T1000 (cell line): ENCODE measurements at places on chromosomes 5 and 9.

GRCh38 chr9:114954956-114955582 is 24.7 kb upstream of the TNFSF8 start:
- DNase-seq = no peak

DNA sequence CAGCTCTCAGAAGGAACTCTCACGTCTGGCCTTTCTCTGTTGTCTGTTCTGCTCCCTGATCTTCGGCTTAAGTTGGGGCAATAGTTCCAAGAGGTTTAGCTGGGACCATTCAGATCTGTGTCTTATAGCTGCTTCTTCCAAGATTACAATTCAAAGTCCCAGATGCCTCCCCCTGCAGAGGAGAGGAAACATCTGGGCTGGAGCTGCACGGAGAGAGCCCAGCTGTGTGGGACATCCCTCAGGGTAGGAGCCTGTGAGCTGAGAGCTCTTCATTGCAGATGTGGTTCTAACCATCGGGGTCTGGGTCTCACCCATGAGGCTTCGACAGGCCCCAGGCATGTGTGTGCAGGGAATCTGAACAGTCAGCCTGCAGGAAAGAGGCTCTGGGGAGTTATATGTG is 9.0 kb upstream of the PHF19 start:
- DNase-seq = no peak

DNA sequence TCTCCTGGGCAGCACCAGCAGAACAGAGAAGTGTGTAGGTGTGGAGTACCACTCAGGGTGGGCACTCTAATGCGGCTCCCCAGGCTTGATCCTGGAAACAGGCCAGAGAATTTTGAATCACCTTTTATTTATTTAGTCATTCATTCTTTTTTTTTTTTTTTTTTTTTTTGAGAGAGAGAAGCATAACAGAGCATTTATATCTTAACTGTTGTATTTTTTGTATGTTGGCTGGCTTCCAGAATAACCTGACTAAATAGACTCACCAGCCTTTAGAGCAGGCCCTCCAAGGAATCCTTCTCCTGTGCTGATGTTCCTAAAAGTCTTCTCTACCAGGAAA is 153.4 kb downstream of the PIK3R1 start:
- DNase-seq = no peak

- DNase-seq = no peak
These were observed 101.9 kb downstream of the SLC28A3 start for GRCh38 chr9:84238652-84239051.

GRCh38 chr9:113781896-113782295 is 94.2 kb upstream of the ZNF618 start:
- no peak for DNase-seq

DNA sequence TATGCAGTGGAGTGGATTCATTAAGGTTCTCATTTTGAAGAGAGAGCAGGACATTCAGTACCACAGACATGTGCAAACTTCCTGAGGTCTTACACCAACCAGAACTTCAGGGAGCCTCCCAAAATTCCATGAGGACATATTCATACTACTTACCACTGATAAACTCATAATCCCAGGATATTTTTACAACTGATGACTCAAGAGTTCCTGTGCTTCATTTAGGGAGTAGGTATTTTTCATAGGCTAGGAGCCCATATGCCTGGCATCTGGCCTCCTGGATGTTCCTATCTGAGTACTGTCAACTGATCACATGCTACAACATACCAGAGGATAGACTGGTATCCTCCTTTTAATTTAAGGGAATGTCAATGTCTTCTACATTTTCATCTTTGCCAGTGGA is 578.0 kb downstream of the EFNA5 start:
- DNase-seq = no peak
